KG1 (cell line): ENCODE measurements at places on chromosomes 11 and 22.

- no peak for DNase-seq
These were observed 87.7 kb downstream of the CHST1 start for GRCh38 chr11:45577752-45578151.

DNA sequence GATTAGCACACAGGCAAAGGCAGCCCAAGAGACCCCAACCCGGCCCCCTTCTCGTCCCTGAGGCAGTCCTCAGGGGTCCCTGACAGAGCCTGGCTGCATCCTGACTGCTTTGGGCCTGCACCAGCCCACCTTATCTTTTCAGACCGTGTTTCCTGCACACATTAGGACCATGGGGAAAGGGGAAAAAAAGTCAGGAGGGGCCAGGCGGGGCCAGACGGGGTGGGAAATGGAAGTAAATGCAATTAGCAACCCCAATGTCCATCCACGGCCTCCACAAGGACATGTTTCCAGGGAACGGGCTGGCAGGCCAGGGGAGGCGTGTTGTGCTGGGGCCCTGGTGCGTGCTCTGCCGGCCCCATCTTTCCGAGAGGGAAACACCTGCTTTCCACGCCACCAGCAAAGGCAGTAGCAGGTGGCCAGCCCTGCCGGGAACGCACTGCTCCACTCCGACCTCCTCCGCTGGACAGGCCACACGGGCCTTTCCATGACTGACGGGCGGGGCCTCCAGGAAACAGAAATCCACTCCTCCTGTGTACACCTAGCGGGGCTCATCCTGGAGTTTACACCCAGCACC lies 7.4 kb downstream of the EHD1 start:
- no peak for DNase-seq

GRCh38 chr22:44103735-44104480 lies 76.8 kb upstream of the PARVG start:
- DNase-seq: no peak

- DNase-seq: no peak
These were observed 16.6 kb downstream of the PAK1 start for GRCh38 chr11:77457340-77457739.

- DNase-seq: no peak
These were observed 1.0 kb upstream of the CCKBR start for GRCh38 chr11:6258571-6259081.

GRCh38 chr11:1828542-1828941 lies 6.2 kb upstream of the SYT8 start:
- no peak for DNase-seq

DNA sequence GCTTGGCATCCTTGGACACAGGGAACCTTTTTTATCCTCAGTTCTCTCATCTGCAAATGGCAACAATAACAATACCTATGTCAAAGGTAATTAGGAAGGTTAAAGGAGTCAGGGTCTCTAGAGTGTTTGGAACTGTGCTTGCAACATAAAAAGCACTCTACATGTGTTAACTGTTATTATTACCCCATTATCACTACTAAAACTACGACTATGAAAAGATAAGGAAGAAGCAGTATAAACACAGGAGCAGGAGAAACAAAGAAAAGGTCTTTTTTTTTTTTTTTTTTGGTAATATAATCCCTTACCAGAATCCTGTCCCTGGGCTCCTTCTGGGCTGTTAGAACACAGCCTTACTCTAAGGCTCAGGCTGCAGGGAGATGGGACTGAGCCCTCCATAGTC lies 348.2 kb downstream of the CADM1 start:
- no peak for DNase-seq
